Adrenal gland (tissue), 19 donors: ENCODE measurements at places on chromosomes 6 and 20. TPM values are rescaled to one million over a fixed set of nuclear protein-coding genes. Genes with fewer than 3 reads are reported as not detected.

DNA sequence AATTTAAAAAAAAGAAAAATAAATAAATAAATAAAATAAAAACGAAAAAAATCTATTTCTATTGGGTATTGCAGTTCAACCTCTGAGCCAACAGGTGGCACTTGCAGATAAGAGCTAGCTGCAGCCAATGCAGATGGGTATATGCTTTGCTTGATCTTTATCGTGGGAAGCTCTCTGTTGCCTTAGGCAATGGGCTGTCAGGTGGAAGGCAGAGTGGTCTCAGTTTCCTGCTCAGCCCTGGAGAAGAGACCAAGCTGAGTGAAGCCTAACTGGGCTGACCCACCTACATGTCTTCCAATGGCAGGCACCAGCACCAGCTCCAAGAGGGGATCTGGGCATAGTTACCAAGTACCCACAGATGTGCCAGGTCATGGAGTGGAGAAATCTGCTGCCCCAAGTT lies 95.0 kb downstream of the AK9 start:
- no peaks in the 10 kb centered on the region for H3K27me3 ChIP-seq
- H3K36me3 ChIP-seq: no peaks in the 10 kb centered on the region
- H3K4me1 ChIP-seq: no peaks in the 10 kb centered on the region
- no peak for DNase-seq

ANKEF1 gene
- 7.2 TPM for total RNA-seq

GRCh38 chr6:20349225-20349624 lies 52.5 kb upstream of the E2F3 start:
- no peak overlapping the region for H3K4me3 ChIP-seq
- H3K27me3 ChIP-seq: no peaks in the 10 kb centered on the region
- H3K27ac ChIP-seq: no peak overlapping the region
- H3K4me1 ChIP-seq: no peaks in the 10 kb centered on the region

GRCh38 chr6:94735270-94735669 lies 842.1 kb upstream of the MANEA start:
- H3K4me1 ChIP-seq: no peaks in the 10 kb centered on the region
- H3K36me3 ChIP-seq: no peaks in the 10 kb centered on the region
- no peak for DNase-seq
- no peak overlapping the region for H3K4me3 ChIP-seq

POPDC3 gene
- not detected for total RNA-seq

DNA sequence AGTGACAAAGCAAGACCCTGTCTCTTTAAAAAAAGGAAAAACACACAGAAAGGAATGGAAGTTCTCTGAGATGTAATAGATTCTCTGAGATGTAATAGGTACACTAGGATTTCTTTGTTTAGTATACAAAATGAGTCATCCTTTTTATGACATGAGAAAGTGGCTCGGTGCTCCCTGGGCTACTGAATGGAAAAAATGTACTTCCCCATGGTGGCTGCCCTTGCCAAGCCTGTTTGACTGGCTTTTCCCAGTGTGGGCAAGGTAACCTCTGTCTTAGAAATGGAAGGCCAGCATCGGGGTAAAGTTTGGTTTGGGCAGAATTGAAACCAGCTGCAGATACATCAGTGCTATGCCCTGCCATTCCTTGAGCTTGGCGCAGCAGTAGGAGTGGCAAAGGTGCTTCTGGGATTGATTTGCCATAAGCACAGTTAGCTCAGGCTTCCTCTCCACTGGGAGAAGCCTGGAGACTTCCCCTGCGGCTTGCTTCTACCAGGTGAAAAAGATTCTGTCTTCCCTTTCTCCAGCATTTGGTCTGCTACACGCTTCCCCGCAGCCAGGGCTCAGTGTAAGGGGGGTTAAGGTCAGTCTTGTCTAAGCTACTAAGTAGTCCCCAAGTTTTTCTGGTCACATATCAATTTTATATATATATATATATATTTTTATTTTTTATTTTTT lies 24.5 kb downstream of the ARFGEF2 start:
- peaks cover 34% of the 10 kb centered on the region for H3K36me3 ChIP-seq
- peaks cover 3% of the 10 kb centered on the region for H3K4me1 ChIP-seq
- no peak overlapping the region for H3K4me3 ChIP-seq
- no peaks in the 10 kb centered on the region for H3K27me3 ChIP-seq
- peak overlapping the region; percentile 70 for H3K27ac ChIP-seq

SIRPD gene
- total RNA-seq: not detected

GRCh38 chr20:4406627-4407026 lies 315.1 kb upstream of the PRND start:
- H3K4me1 ChIP-seq: no peaks in the 10 kb centered on the region
- H3K27me3 ChIP-seq: no peaks in the 10 kb centered on the region
- no peaks in the 10 kb centered on the region for H3K36me3 ChIP-seq
- no peak overlapping the region for H3K27ac ChIP-seq
- no peak overlapping the region for H3K4me3 ChIP-seq
- no peak for DNase-seq

HUS1B gene
- total RNA-seq: not detected

GRCh38 chr20:61735503-61735785 lies 330.2 kb downstream of the TAF4 start:
- no peaks in the 10 kb centered on the region for H3K27me3 ChIP-seq
- H3K4me3 ChIP-seq: no peak overlapping the region
- no peaks in the 10 kb centered on the region for H3K4me1 ChIP-seq
- no peak for DNase-seq
- no peaks in the 10 kb centered on the region for H3K36me3 ChIP-seq

GRCh38 chr6:100665041-100665380 lies 200.3 kb upstream of the SIM1 start:
- H3K27me3 ChIP-seq: no peaks in the 10 kb centered on the region
- no peak for DNase-seq
- H3K4me1 ChIP-seq: no peaks in the 10 kb centered on the region
- no peak overlapping the region for H3K4me3 ChIP-seq
- H3K27ac ChIP-seq: no peak overlapping the region
- no peaks in the 10 kb centered on the region for H3K36me3 ChIP-seq

KCNK5 gene
- 1.2 TPM for total RNA-seq

DNA sequence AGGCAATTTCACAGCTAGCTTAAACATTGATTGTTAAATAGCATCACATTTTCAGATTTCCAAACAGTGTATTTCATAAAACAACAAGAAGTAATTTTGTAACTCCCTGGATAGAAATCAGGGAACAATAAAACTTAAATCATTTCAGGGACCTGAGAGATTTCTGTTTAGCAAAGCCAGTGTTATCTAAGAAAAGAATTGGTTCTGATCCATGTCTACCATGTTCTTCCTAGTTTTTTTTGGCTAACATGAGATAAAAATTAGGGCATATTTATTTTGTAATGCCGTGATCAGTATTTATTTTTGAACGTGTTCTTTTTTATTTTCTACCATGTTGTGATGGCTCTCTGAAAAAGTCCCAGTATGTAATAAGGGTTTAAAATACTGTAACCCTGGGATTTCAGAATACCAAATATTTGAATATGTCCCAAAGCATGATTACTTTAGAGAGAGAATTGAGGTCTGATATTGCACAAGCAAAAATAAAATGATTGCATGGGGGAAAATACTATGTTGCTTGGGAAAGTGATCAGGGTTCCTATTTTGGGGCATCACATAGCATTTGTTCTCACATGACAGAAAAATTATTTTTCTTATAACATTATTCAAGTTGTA lies 188.7 kb upstream of the CEP162 start:
- DNase-seq: no peak
- no peaks in the 10 kb centered on the region for H3K4me1 ChIP-seq
- no peaks in the 10 kb centered on the region for H3K36me3 ChIP-seq
- H3K4me3 ChIP-seq: no peak overlapping the region
- H3K27ac ChIP-seq: no peak overlapping the region

DNA sequence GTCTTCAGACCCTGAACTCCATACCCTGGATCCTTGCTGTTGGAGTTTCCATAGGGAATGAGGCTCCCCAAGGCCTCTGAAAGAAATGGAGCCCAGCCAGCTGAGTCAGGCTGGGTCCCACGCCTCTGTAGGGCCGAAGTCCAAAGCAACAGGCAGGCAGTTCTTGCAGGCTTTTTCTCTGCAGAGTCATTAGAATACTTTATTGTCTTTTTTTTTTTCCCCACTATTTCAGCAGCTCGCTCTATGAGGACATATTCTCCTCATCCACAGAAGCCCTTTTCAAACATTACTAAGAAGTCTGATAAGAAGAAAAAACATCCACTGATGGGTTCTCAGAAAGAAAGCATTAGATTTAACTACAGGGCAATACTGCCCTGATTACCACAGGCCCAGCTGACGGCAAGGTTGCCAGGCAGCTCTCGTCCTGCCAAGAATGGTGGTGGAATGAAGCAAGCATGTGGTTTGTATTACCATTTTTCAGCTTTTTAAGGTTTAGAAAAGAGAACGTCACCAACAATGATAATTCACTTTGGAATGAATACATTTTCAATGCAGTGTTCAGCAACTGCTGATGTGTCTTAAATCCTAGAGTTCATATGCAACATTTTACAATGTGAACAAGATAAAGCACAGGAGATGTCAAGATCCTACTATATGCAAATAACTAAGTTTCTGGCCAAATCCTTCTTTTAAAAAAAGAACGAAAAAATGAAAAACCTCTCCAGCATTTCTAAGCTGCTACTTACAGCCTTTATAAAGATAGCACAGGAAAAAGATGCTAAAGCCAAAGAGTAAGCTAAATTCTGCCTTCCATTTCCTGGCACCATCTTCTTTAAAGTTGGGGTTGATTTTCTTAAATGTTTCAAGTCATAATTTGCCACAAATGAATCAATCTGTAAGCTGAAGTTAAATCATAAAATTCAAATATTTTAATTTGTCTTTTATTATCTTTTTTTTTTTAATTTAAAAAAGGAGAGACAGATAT lies 223.6 kb upstream of the CITED2 start:
- H3K27me3 ChIP-seq: no peaks in the 10 kb centered on the region
- peak; percentile 74 for DNase-seq
- no peak overlapping the region for H3K4me3 ChIP-seq
- peak overlapping the region; percentile 44 for H3K27ac ChIP-seq
- no peaks in the 10 kb centered on the region for H3K36me3 ChIP-seq
- H3K4me1 ChIP-seq: peaks cover 19% of the 10 kb centered on the region

DNA sequence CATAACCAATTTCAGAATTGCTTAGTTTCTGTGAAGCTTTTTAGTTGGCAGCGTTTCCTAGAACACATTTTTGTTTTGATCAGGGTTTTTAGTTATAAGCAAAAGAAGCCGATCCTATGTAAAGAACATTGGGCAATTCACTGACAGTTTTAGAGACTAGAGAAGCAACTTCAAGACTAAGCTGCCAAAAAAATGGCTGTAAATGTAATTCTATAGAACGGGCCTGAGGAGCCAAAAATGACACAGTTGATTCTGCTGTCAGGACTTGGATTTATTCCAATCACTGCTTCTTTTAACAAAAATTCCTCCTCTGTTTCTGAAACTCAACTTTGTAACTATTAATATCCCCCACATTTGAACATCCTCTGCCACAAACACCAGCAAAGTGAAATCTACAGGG lies 236.0 kb upstream of the EYS start:
- H3K4me3 ChIP-seq: no peak overlapping the region
- H3K27ac ChIP-seq: no peak overlapping the region
- H3K4me1 ChIP-seq: no peaks in the 10 kb centered on the region
- H3K36me3 ChIP-seq: no peaks in the 10 kb centered on the region

GRCh38 chr6:3871515-3871914 lies 22.3 kb downstream of the FAM50B start:
- DNase-seq: no peak
- H3K27ac ChIP-seq: no peak overlapping the region
- H3K36me3 ChIP-seq: no peaks in the 10 kb centered on the region
- H3K27me3 ChIP-seq: no peaks in the 10 kb centered on the region

GRCh38 chr6:365835-366234 lies 25.7 kb upstream of the IRF4 start:
- DNase-seq: no peak
- no peak overlapping the region for H3K4me3 ChIP-seq
- H3K27ac ChIP-seq: no peak overlapping the region
- H3K4me1 ChIP-seq: no peaks in the 10 kb centered on the region

VGLL2 gene
- total RNA-seq: not detected

- DNase-seq: no peak
- H3K4me1 ChIP-seq: peaks cover 6% of the 10 kb centered on the region
- no peaks in the 10 kb centered on the region for H3K36me3 ChIP-seq
- no peaks in the 10 kb centered on the region for H3K27me3 ChIP-seq
- no peak overlapping the region for H3K4me3 ChIP-seq
These were observed 10.6 kb downstream of the COL9A3 start for GRCh38 chr20:62827311-62828038.

DNA sequence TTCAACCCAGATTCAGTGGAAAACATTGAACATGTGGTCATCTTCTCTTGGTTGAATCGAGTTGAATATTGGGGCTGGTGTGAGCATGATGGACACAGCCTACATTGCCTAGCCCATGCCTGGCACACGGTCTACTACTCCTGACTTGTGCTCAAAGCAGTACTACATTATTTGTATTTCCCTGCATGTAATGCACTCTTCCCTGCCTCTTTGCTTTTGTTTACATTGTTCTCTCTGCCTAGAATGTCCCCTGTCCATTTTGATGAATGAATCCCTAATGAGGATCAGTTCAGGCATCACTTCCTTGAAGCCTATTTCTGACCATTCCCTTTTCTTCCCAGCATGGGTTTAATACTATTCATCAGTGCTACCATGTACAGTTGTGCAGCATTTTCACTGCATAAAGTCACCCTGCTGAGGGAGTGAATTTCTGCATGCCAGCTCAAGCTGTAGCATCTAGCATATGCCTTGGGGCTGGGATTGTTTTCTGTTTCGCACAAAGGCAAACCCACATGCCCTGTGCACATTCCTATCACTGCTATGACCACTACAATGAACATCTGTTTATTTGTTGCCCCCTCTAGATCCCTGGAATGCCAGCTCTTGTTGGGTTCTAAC lies 75.3 kb upstream of the CCN6 start:
- no peak overlapping the region for H3K4me3 ChIP-seq
- H3K36me3 ChIP-seq: no peaks in the 10 kb centered on the region
- no peak overlapping the region for H3K27ac ChIP-seq
- DNase-seq: no peak
- H3K27me3 ChIP-seq: no peaks in the 10 kb centered on the region

PRSS35 gene
- total RNA-seq: 10.6 TPM

DNA sequence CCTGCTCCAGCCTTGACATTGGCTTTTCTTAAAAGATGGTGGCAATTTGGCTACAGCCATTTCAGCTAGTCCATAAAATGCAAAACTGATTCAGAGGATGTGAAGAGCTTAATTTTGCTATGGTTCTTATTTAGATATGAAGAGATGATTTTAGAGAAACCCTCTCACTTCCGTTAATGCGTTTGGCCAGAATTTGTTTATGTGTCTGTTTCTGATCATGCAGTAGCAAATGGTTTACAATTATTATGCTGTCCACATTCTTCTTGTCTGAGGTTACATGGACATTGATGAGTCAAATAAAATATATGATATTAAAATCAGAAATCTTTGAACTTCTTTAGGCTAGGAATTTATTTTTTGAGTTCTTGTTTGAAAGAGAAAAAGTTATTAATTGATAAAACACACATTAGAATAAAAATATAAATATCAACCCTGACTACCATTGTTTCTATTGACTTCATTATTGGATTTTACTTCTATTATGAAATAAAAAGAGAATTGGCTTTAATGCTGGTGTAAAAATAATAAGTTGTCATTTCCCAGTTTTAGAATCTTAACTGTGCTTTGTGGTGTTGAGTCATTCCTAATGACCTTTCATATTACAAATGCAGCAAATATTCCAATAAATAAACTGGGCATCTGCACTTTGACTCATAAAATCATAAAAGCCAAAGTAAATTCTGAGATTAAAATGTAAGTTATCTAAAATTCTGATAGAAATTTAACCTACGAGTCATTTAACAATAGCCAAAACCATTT lies 1286.0 kb upstream of the GJE1 start:
- H3K4me1 ChIP-seq: peaks cover 5% of the 10 kb centered on the region
- DNase-seq: no peak
- H3K36me3 ChIP-seq: no peaks in the 10 kb centered on the region
- no peak overlapping the region for H3K4me3 ChIP-seq
- no peaks in the 10 kb centered on the region for H3K27me3 ChIP-seq
